ENCODE measurements at places on chromosomes 1 and 21. TPM values are rescaled to one million over a fixed set of nuclear protein-coding genes. Genes with fewer than 3 reads are reported as not detected.

Gene DNAJC28
- total RNA-seq = 3.0 TPM

Gene SUSD4
- total RNA-seq = 0.64 TPM

- no peak for DNase-seq
- H3K4me3 ChIP-seq = no peak overlapping the region
- H3K36me3 ChIP-seq = no peaks in the 10 kb centered on the region
- H3K27me3 ChIP-seq = no peaks in the 10 kb centered on the region
- no peaks in the 10 kb centered on the region for H3K4me1 ChIP-seq
- no peak overlapping the region for H3K27ac ChIP-seq
Measured at GRCh38 chr21:38240129-38240528, 16.7 kb upstream of the KCNJ15 start.

GRCh38 chr1:84827976-84828375 lies 65.0 kb downstream of the LPAR3 start:
- no peaks in the 10 kb centered on the region for H3K4me1 ChIP-seq
- DNase-seq = no peak
- no peak overlapping the region for H3K27ac ChIP-seq
- no peak overlapping the region for H3K4me3 ChIP-seq

- no peaks in the 10 kb centered on the region for H3K27me3 ChIP-seq
- H3K36me3 ChIP-seq = no peaks in the 10 kb centered on the region
- H3K27ac ChIP-seq = no peak overlapping the region
- no peak for DNase-seq
- H3K4me1 ChIP-seq = no peaks in the 10 kb centered on the region
- no peak overlapping the region for H3K4me3 ChIP-seq
Measured at GRCh38 chr1:166999500-167000055, 10.5 kb downstream of the MAEL start.

DNA sequence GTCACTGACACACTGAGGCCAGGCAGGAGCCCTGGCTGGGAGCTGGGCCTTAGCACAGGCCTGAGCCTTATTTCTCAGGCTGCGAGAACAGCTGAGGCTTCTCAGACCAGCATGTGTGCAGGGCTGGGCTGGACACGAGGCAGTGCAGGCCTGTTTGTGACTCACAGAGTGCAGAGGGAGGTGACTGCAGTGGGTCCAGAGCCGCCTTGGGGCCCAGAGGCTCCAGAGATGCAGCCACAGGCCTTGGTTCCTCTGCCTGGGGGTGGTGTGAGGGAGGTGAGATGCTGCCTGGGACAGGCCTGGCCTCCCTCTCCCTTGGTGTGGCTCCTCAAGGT lies 61.2 kb upstream of the ETV3 start:
- no peaks in the 10 kb centered on the region for H3K36me3 ChIP-seq
- DNase-seq = no peak
- no peaks in the 10 kb centered on the region for H3K4me1 ChIP-seq
- no peaks in the 10 kb centered on the region for H3K27me3 ChIP-seq
- H3K27ac ChIP-seq = no peak overlapping the region
- no peak overlapping the region for H3K4me3 ChIP-seq

DNA sequence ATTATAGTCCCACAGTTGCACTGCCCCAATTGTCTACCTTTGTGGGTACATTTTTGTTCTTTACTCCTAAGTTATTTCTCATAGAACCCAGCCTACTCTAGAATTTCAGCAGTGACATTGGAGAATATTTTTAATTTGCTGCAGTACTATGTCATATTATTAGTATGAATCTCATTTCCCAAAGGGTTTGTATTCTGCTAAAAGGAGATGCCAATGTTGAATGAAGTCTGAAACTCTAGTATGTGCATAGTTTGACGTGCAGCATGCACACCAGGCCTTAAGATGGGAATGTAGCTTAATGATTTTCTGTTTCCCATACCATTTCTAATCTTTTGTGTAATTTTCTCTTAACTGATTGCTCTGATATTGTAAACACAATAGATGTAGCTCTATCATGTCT lies 10.5 kb upstream of the C1orf105 start:
- H3K4me1 ChIP-seq = no peaks in the 10 kb centered on the region
- H3K27ac ChIP-seq = no peak overlapping the region
- no peak overlapping the region for H3K4me3 ChIP-seq

- no peaks in the 10 kb centered on the region for H3K4me1 ChIP-seq
- no peak for DNase-seq
- H3K27me3 ChIP-seq = no peaks in the 10 kb centered on the region
Measured at GRCh38 chr1:27682351-27682944, 10.5 kb upstream of the IFI6 start.

Data from breast epithelium (tissue), 4 donors.